CD8-positive, alpha-beta memory T cell (primary cell): ENCODE measurements at places on chromosomes 4 and X. TPM values are rescaled to one million over a fixed set of nuclear protein-coding genes. Genes with fewer than 3 reads are reported as not detected.

GRCh38 chrX:7586126-7586525, 256.8 kb upstream of the VCX start:
- H3K36me3 ChIP-seq: no peaks in the 10 kb centered on the region
- no peak overlapping the region for H3K4me3 ChIP-seq
- no peak overlapping the region for H3K27ac ChIP-seq
- DNase-seq: no peak
- H3K4me1 ChIP-seq: no peaks in the 10 kb centered on the region
- no peaks in the 10 kb centered on the region for H3K27me3 ChIP-seq

- no peak overlapping the region for H3K4me3 ChIP-seq
- H3K27ac ChIP-seq: no peak overlapping the region
- DNase-seq: no peak
Observed at GRCh38 chrX:19334945-19335626, 8.6 kb upstream of the PDHA1 start.

- peaks cover 29% of the 10 kb centered on the region for H3K4me1 ChIP-seq
- H3K27me3 ChIP-seq: no peaks in the 10 kb centered on the region
- peak overlapping the region; percentile 81 for H3K27ac ChIP-seq
- peaks cover 5% of the 10 kb centered on the region for H3K36me3 ChIP-seq
- H3K4me3 ChIP-seq: peak overlapping the region; percentile 78
Observed at GRCh38 chr4:70838204-70838603, 1.5 kb downstream of the GRSF1 start.

DNA sequence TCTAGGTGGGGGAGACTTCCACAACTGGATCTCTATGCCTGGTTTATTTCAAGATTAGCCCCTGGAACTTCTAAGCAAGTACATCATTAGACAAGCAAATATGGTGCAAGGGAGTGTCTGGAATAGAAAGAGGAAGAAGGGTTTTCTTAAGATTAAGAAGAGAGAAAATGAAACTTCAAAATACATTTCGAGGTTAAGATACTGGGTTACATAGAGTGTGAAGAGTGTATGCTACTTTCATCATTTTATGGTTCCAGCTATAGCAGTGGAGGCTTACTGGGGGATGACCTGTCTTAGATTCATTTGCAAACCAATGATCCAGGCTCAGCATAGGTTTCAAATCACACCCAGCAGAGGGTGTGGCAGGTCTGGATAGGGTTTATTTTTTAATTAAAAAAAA, 144.4 kb upstream of the GATB start:
- no peaks in the 10 kb centered on the region for H3K4me1 ChIP-seq
- no peaks in the 10 kb centered on the region for H3K36me3 ChIP-seq
- no peaks in the 10 kb centered on the region for H3K27me3 ChIP-seq
- H3K27ac ChIP-seq: no peak overlapping the region

DNA sequence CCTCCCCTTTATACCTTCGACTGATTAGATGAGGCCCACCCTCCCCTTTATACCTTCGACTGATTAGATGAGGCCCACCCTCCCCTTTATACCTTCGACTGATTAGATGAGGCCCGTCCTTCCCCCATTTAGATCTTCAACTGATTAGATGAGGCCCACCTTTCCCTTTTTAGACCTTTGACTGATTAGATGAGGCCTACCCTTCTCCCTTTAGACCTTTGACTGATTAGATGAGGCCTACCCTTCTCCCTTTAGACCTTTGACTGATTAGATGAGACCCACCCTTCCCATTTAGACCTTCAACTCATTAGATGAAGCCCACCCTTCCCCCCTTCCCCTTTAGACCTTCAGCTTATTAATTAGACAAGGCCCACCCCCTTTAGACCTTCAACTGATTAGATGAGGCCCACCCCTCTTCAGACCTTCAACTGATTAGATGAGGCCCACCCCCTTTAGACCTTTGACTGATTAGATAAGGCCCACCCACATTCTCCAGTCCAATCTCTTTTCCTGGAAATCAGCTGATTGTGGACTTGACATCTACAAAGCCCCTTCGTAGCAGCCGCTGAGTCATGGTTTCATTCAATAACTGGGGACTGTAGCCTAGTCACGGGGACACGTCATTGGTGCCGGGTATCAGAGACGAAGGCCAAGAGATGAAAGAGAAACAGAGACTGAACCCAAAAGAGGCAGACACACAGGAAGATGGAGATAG, 28.8 kb upstream of the IL3RA start:
- H3K27me3 ChIP-seq: no peaks in the 10 kb centered on the region
- no peaks in the 10 kb centered on the region for H3K36me3 ChIP-seq
- no peaks in the 10 kb centered on the region for H3K4me1 ChIP-seq
- no peak overlapping the region for H3K27ac ChIP-seq
- no peak for DNase-seq

DNA sequence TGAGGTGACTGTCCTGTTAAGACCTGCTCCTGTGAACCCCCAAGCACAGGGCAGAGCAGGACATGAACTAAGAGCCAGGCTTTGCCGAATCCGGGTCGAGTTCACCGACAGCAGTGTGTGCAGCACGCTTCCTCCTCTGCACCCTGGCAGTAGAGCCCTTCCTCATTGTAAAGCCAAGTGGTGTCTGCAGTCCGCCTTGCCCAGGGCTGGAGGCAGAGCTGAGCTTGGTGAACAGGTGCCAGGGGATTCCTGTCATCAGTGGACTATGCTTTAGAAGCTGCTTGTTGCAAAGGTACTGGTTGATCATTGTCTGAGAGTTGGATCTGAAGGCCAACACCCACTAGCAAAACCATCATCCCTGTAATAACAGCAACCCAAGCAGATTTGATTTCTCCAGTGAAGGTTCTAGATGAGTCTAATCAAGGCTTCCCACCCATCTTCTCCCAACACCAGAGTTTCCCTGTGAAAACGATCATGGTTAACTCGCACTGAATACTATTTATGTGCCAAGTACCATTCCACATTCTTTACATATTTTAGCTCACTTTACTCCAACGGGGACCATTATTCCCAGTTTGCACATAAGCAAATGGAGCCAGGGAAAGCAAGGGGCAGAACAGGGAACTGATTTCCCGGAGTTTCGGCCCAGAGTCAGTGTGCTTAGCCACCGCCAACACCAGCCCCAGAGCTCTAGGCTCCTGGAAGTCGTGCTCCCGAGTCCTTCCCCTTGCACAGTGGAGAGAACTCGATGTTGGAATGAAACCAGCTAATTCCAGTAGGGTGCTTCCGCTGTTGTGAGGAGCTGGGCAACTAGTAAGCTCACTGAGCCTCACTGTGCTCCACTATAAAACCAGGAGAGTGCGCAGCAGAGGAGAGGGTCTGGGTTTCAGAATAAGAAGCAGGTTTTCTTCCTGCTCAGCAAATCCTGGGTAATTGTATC, 1.4 kb upstream of the SLC34A2 start:
- H3K4me3 ChIP-seq: no peak overlapping the region
- no peaks in the 10 kb centered on the region for H3K36me3 ChIP-seq
- no peaks in the 10 kb centered on the region for H3K4me1 ChIP-seq
- no peak overlapping the region for H3K27ac ChIP-seq
- peaks cover 22% of the 10 kb centered on the region for H3K27me3 ChIP-seq

GRCh38 chr4:32485956-32486355, 1765.8 kb downstream of the PCDH7 start:
- no peak for DNase-seq
- H3K27me3 ChIP-seq: no peaks in the 10 kb centered on the region
- H3K36me3 ChIP-seq: no peaks in the 10 kb centered on the region
- H3K4me1 ChIP-seq: no peaks in the 10 kb centered on the region
- no peak overlapping the region for H3K27ac ChIP-seq
- H3K4me3 ChIP-seq: no peak overlapping the region

Gene MAGEB17
- not detected for polyA plus RNA-seq

Gene BEX4
- 60.6 TPM for polyA plus RNA-seq
